Right lobe of liver (tissue), 6 donors: ENCODE measurements at places on chromosomes 5 and 9.

DNA sequence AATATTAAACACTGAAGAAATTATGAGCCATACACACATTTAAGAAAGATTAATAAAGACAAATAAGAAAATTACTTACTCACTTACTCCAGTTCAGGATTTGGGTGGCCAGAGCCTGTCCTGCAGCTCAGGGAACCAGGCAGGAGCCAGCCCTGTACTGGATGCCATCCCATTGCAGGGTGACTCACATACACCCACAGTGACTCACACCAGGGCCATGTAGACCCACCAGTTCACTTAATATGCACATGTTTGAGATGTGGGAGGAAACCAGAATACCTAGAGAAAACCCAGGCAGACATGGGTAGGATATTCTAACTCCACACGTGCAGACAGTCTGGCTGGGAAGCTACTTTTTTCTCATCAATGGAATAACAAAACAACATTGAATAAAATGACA, 49.6 kb upstream of the ADRB2 start:
- no peak for DNase-seq

GRCh38 chr5:102018690-102019089, 277.4 kb downstream of the SLCO4C1 start:
- DNase-seq, result no peak

- no peak for DNase-seq
Observed at GRCh38 chr9:120559546-120559945, 20.4 kb downstream of the CDK5RAP2 start.

GRCh38 chr9:77649109-77649812, 1.1 kb upstream of the GNA14 start:
- no peak for DNase-seq

- DNase-seq, result no peak
Observed at GRCh38 chr9:89738137-89738932, 133.5 kb downstream of the GADD45G start.

- no peak for DNase-seq
Observed at GRCh38 chr5:38613992-38614836, 57.8 kb upstream of the LIFR start.

DNA sequence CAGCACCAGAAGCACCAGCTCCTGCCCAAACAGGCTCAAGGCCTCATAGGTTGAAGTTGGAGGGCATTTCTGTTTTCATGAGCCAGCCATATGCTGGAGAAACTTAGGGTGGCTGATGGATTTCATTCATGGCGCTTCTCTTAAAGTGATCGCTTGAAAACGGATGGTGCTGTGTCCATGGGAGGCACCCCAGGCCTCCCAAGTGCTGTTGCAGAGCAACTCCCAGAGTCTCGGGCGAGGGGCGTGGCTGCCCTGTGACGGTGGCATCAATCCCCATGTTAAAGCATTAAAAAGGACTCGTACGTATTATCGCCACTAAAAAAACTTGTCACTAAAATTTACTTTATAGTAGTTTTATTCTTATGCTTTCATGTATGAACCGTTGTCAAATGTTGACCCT, 128.3 kb downstream of the MRPL36 start:
- DNase-seq, result no peak

- no peak for DNase-seq
Observed at GRCh38 chr5:85813146-85813545, 804.6 kb upstream of the COX7C start.

GRCh38 chr5:177372910-177373309, 11.3 kb upstream of the SLC34A1 start:
- no peak for DNase-seq

- DNase-seq, result no peak
Observed at GRCh38 chr5:178194026-178194425, 6.9 kb upstream of the GMCL2 start.
